ENCODE measurements at places on chromosomes 11 and 22.

GRCh38 chr22:41970601-41971000 is 1.4 kb downstream of the SEPTIN3 start:
- DNase-seq: peak; percentile 60

DNA sequence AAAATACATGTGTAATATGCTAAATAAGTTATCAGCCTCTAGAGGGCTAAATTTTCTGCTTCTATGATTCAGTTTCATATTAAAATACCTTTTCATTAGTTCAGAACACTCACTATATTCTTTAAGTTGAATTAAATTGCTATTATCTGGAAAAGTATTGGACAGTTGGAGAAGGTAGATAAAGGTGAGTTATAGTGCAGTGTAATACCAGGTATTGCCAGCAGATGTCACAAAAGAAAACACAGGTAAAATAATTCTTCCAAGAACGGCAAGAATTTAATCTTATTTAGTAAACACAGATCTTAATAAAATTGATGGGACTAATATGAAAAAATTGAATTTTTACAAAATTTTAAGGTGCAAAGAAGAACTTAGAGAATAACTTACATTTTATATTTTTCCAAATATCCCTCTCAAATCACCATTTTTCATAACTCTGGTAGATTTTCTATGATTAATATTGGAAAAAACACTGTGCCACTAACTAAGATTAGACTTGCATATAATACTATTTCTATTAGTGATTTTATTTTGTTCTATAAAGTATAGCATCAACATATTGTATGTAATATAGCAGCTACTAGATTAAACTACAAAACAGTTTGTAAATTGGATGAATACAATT is 1.7 kb upstream of the LRRC4C start:
- peak; percentile 4 for DNase-seq

DNA sequence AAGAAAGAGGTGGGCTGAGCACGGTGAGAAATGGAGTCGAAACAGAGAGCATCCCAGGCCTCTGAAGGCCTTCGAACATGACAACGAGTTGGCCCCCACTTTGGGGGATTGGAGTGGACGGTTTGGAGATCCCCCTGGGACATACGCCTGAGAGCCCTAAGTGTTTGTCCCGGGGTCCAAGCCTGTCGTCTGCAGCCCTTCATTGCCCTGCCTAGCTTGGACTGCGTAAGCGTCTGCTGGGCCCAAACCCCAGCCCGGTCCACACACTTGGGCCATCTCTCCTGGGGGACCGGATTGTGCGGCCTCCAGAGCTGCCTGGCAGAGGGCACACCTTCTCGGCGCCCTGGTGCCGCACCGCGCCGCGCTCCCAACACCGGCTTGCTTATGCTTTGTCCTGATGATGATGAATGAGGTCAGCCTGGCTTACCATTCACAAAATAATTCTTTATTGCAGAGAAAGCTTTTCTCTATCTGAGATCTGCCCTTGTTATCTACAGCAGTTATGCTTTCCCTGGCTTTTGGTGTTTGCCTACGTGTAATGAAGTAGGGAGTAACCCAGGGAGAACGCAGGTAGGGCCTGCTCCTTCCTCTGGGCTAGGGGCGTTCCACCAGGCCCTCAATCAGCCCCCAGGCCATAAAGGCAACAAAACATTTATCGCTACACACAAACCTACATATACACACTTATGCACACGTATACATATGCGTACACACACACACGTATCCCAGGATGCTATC is 85.9 kb upstream of the PPARA start:
- DNase-seq: no peak

DNA sequence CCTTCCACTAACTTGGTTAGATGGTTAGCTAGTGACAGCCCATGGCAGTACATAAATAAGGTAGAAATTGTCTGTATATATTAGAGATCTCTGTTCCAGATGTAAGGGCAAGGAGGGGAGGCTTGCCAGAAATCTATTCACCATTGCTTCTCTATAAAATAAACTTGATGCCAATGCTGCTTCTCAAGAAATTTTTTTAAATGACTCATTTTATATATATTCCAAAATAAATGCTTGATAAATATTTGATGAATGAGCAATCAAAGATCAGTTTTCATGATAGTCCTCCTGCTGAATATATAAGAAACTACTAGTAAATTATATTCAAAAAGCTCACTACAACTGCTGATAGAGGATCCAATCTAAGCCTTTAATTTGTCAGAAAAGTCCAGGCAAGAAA is 710.6 kb upstream of the CCDC179 start:
- DNase-seq: no peak

- no peak for DNase-seq
These were observed 27.8 kb downstream of the CEP295 start for GRCh38 chr11:93689240-93689639.

- DNase-seq: peak; percentile 40
These were observed 1.5 kb upstream of the SREBF2 start for GRCh38 chr22:41831383-41831782.

- DNase-seq: no peak
These were observed 13.5 kb downstream of the C11orf97 start for GRCh38 chr11:94525546-94526324.

GRCh38 chr11:131476266-131476665 is 105.9 kb downstream of the NTM start:
- no peak for DNase-seq

DNA sequence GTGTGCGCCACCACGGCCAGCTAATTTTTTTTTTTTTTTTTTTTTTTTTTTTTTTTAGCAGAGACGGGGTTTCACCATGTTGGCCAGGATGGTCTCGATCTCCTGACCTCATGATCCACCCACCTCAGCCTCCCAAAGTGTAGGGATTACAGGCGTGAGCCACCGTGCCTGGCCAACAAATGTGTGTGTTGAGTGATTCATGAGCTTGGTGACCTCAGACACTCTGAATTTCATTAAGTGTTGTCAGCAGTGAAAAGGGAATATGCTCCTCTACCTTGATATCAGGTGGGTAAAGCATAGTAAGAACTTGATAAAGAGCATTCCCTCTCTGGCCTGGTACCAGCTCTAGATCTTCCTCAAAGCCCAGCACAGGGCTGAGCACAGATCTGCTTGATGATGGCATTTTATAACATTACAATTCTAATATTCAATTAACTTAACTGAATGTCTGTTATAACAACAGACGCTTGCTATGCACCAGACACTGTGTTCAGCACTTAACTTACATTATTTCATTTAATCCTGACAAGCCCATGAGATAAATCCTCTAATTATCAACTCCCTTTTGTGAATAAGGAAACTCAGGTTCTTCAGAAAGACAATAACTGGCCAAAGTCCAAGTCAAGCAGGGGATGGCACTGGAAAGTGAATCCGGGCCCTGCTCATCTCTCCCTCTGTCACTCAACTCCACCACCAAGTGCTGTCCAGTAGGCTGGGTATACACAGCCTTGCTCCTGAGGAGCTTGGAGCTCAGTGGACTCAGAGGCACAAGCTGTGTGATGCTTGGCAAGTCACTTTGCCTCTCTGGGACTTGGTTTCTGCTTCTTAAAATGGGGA is 13.0 kb downstream of the TBC1D10A start:
- DNase-seq: no peak

- no peak for DNase-seq
These were observed 14.8 kb downstream of the IGLL5 start for GRCh38 chr22:22902247-22903001.

Data from hematopoietic multipotent progenitor cell treated with erythropoietin and hydrocortisone succinate and interleukin-3 and kit ligand, for 17 days (in vitro differentiated cells).